Femur (tissue), 1 donor: ENCODE measurements at places on chromosomes 5 and 9.

DNA sequence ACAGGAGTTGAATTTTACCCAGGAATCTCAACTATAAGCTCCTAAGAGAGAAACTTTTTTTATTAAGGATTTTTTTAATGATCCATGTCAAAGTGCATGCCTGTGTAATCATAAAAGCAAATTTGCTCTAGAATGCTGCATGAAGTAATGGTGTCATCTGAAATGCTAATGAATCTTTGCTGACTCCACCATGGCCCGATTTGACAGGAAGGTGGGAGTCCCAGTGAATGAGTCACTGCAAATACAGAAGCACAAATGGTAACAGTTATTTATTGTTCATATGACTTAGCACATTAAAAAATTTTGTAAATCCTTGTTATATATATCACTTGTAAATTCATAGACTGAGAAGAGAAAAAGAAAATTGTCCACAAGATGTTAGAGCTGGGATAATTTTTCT, 341.3 kb downstream of the RASEF start:
- no peak for DNase-seq

- DNase-seq: peak; percentile 75
Measured at GRCh38 chr9:137029058-137029936, 1.3 kb upstream of the ABCA2 start.

DNA sequence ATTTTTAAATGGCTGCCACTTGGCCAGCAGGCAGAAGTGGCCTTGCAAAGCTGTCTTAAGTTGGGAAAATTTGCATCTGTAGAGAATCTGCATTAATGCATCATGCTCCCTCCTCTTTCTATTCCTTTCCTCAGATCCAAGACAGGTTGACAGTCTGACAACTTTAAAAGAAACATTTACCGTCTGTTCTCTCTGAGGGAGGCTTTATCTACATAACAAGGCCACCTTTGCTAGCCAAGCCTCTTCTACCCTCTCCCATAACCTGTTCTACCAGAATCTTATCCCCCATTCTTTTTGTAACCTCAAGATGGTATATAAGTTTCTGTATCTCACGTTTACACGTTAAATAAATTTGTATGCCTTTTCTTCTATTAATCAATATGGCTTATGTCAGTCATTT, 271.9 kb downstream of the OSTF1 start:
- no peak for DNase-seq

- no peak for DNase-seq
Measured at GRCh38 chr9:93582550-93582949, 6.2 kb downstream of the PHF2 start.

GRCh38 chr5:151214614-151215545, 9.0 kb downstream of the CCDC69 start:
- no peak for DNase-seq

- DNase-seq: no peak
Measured at GRCh38 chr9:79524266-79524665, 47.5 kb upstream of the TLE4 start.

DNA sequence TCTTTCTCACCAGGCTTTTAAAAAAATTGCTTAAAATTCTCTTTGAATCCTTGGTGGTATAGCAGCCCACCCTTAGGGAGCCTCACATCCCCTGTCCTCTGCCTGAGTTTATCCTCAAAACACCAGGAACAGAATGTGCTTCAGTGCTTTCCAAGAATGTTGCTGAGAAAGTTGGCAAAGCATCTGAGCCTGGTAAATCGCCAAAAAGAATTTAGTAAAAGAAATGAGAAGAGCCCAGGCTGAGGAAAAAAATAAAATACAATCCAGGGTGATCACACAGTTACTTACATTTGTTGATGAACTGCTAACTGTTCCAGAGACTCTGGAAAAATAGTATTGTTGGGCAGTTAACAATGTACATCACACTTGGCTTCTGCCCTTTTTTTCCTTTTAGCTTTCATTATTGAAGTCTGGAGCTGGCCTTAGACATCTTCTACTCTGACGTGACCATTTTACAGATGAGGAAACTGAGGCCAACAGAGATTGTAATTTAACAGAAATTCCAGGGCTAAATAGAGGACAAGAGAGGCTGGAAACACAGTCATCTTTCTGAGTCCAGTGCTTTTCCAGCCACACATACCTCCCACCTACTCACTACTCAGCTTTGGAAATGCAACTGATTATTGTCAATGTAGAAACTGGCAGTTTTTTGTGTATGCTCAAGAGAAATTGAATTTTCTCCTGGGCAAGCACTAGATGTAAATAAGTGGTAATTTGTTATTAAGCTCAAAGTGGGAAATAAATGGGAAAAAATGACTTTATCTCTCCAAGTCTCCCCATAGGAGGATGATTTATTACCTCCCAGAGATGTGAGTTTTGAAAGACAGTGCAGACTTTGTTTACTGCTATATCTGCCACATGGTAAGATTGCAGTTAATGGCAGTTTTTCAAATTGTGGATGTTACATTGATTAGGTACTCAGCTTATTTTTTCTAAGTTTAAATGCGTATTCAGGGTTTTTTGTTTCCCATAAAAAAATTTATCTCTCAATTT, 86.7 kb upstream of the ALDH1A1 start:
- DNase-seq: peak; percentile 60

GRCh38 chr5:181258576-181258975, 2.4 kb downstream of the TRIM52 start:
- no peak for DNase-seq

DNA sequence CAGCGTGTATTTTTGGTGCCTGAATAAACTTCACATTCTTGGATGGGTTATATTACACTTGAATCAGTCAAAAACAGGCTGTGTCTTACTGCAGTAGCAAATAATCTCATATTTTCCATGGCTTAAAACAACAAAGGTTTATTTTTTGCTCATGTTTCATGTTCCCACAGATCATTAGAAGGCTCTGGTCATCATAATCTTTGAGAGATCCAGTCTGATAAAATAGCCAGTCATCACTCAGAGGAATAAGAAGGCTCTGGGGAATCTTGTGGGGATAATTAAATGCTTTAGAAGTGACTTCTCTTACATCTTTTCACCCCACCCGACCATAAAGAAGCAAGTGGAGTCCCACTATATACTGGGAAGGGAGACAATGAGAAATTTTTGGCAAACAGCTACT, 417.7 kb downstream of the PSAT1 start:
- DNase-seq: no peak

GRCh38 chr9:35882263-35882848, 12.2 kb upstream of the OR13J1 start:
- DNase-seq: peak; percentile 89

- DNase-seq: no peak
Measured at GRCh38 chr9:32550150-32550561, 2.0 kb upstream of the SMIM27 start.

- no peak for DNase-seq
Measured at GRCh38 chr5:14322437-14323187, 179.5 kb downstream of the TRIO start.

GRCh38 chr5:50700706-50701105, 34.3 kb downstream of the PARP8 start:
- no peak for DNase-seq

- DNase-seq: no peak
Measured at GRCh38 chr5:35794328-35794619, 62.4 kb upstream of the IL7R start.

GRCh38 chr9:124098141-124098905, 86.8 kb downstream of the LHX2 start:
- DNase-seq: no peak

GRCh38 chr5:142141463-142141862, 32.9 kb downstream of the NDFIP1 start:
- DNase-seq: no peak

DNA sequence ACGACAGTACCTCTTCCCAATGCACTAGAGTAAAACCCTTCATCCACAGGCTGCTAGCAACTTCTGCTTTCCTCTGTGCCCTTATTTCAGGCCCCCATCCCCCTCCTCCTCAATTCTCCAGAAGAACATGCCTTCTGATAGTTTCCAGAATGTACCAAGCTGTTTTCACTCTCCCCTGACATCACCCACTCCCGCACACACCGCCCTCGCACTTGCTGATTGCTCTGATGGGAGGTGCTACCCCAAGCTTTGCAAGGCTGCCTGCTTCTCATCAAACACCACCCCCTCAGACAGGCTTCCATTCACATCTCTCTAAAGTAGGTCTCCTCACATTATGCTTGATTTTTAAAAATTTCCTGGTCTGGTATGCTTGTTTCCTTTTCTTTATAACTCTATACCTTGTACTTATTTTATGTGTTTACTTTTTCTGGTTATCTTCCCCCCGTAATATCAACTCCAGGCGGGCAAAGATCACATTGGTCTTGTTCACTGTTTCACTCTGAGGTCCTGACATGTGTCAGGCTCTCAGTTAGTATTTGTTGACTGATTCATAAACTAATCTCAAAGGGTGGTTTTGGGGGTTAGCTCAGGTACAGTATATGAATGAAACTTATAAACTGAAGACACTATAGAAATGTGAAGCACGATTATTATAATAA, 91.0 kb upstream of the C9orf72 start:
- no peak for DNase-seq

DNA sequence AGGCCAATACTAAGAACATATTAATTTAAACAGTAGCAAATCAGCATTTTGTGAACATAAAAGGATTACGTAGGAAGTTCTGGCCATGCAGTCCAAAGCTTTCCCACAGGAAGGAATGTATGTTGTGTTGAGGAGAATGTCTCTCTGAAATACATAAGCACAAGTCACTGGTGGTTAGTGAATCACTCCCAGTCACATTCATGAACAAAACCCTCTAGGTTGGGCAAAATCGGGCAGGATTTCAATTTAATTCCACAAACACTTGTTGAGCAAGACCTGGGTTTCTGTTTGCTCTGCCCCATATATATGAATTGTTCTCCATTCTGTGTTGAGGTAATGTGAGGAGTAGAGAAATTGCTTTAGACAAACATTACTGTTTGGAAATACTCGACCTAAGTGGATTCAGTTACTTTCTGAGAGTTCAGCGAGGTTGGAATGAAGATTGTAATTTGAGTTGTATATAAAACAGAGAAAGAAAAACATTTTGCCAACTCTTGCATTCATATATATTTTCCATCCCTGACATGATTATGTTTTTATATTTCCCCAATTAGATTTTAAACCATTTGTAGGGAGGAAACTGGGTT, 127.6 kb upstream of the RPS23 start:
- DNase-seq: no peak

- DNase-seq: no peak
Measured at GRCh38 chr9:127946728-127947127, 9.1 kb upstream of the DPM2 start.

GRCh38 chr9:128992995-128993394, 35.1 kb downstream of the SH3GLB2 start:
- peak; percentile 24 for DNase-seq

- DNase-seq: no peak
Measured at GRCh38 chr5:133205649-133206048, 153.8 kb downstream of the HSPA4 start.

- no peak for DNase-seq
Measured at GRCh38 chr9:32172256-32172655, 212.2 kb upstream of the ACO1 start.

GRCh38 chr9:94157050-94157801, 73.0 kb downstream of the PTPDC1 start:
- DNase-seq: peak; percentile 74

DNA sequence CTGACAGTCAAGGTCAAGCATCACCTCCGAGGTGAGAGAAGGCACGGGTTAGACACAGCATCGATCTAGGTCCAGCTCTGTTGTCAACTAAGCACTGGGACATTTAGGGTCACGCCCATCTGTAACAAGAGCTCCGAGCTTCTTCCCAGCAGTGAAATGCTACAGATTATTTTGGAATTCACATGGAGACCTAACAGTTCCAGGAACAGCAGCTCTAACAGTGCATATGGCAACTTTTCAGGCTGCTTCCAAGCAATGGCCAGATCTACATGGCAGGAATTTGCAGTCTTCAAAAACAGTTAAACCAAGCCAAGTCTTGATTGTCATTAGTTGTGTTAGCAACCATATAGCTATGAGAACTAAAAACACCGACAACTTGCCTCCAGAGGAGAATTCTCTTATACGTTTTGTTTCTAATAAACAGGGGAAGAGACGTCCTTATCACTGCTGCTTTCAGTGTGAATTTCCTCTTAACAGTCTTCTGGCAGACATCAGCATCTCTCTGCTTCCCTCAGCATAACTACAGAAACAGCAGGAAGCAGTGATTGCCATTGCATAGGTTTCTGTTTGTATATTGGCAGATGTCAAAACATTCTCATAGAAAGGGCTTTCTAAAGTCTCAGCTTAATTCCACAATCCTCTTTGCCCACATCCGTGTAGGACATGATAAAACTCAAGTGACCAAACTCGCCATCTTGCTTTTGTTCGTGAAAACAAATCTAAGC, 242.1 kb upstream of the DAPK1 start:
- DNase-seq: peak; percentile 76

DNA sequence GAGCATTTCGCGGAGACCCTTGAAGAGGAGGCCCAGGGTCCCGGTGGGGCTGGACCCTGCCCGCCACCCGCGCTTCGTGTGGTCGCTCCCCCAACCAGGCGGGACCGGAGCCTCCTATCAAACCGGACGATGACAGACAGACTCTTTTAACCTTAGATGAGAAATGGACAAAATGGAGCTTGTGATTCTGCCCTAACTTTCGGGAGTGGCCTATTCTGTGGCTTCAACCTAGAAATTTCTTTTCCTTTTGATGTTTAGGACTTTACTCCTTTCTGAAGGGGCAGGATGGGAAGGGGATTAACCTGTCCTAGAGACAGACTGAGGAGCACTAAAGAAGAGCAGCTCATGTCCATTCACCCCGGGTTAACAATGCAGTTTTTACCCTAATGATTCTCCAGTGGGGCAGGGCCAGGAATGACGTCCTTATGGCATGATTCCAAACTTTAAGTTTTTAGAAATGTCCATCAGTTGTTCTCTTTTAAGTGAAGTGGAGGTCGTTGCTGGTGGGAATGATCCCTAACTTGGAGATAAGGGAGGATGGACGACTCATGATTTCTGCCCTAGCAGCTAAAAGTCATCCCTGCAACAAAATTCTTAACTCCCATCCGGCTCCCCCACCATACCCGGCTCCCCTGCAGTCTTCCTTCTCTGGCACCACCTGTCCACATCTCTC, 1.0 kb downstream of the NIPSNAP3A start:
- DNase-seq: peak; percentile 47

DNA sequence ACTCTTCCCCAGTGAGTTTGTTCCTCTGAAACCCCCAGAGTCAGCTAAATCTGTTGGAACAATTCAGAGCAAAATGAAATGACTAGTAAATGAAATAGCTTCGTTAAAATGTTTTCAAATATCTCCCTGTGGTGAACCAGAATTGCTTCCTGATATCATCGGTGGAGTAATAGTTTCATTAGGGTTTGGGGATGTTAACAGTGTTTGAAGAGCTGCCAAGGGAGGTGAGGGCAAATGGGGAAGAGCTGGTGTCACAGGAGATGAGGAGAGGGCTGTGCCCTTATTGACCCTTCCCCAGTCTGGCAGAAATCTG, 4.3 kb upstream of the C7 start:
- DNase-seq: no peak

- no peak for DNase-seq
Measured at GRCh38 chr5:14342306-14342705, 199.2 kb downstream of the TRIO start.

- no peak for DNase-seq
Measured at GRCh38 chr5:13566871-13567339, 377.6 kb downstream of the DNAH5 start.

GRCh38 chr5:73605223-73606087, 20.5 kb upstream of the ARHGEF28 start:
- no peak for DNase-seq

- no peak for DNase-seq
Measured at GRCh38 chr5:172802567-172803176, 31.4 kb upstream of the ERGIC1 start.
